ENCODE measurements at places on chromosomes 2 and 18. TPM values are rescaled to one million over a fixed set of nuclear protein-coding genes. Genes with fewer than 3 reads are reported as not detected.

GRCh38 chr18:22469061-22469734, 51.5 kb upstream of the CTAGE1 start:
- no peaks in the 10 kb centered on the region for H3K27me3 ChIP-seq
- H3K36me3 ChIP-seq: no peaks in the 10 kb centered on the region
- H3K27ac ChIP-seq: peak overlapping the region; percentile 94
- H3K4me1 ChIP-seq: peaks cover 62% of the 10 kb centered on the region
- DNase-seq: peak; percentile 34
- no peak overlapping the region for H3K4me3 ChIP-seq

GRCh38 chr2:238009563-238009962, 42.7 kb downstream of the UBE2F start:
- H3K27ac ChIP-seq: no peak overlapping the region
- no peak overlapping the region for H3K4me3 ChIP-seq
- no peaks in the 10 kb centered on the region for H3K4me1 ChIP-seq
- H3K27me3 ChIP-seq: no peaks in the 10 kb centered on the region

DNA sequence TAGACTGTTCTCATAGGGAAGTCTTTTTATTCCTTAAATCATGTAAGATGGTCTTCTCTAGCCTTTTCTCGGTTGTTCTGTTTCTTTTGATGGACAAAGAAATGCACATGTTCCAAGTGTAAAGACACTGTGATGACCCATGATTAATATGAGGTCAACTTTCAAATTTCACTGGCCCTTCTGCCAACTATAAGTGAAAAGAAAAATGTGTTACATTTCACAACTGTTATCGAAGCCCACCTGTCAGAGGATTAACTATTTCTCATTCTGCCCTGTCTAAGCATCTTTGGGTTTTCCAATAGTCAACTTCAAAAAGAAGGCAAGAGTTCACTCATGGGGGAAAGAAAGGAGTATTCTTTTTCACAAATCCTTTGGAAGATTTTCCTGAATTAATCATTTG, 3.3 kb downstream of the RDH14 start:
- peaks cover 4% of the 10 kb centered on the region for H3K36me3 ChIP-seq
- no peaks in the 10 kb centered on the region for H3K27me3 ChIP-seq
- H3K4me1 ChIP-seq: peaks cover 18% of the 10 kb centered on the region
- no peak for DNase-seq

Gene SCN2A
- 8.2 TPM for total RNA-seq

Gene ECEL1
- total RNA-seq: 0.14 TPM

Gene SAG
- total RNA-seq: not detected

Gene IL37
- total RNA-seq: not detected

All from astrocyte (in vitro differentiated cells and primary cell).